Fibroblast of skin of abdomen (primary cell): ENCODE measurements at places on chromosomes 6 and 20.

- no peak for DNase-seq
Measured at GRCh38 chr20:22353586-22353985, 230.8 kb downstream of the FOXA2 start.

GRCh38 chr6:41680182-41680965 lies 42.1 kb downstream of the MDFI start:
- no peak for DNase-seq

- no peak for DNase-seq
Measured at GRCh38 chr6:158662607-158662953, 12.7 kb downstream of the SYTL3 start.

- no peak for DNase-seq
Measured at GRCh38 chr6:135073756-135074393, 19.3 kb upstream of the HBS1L start.

DNA sequence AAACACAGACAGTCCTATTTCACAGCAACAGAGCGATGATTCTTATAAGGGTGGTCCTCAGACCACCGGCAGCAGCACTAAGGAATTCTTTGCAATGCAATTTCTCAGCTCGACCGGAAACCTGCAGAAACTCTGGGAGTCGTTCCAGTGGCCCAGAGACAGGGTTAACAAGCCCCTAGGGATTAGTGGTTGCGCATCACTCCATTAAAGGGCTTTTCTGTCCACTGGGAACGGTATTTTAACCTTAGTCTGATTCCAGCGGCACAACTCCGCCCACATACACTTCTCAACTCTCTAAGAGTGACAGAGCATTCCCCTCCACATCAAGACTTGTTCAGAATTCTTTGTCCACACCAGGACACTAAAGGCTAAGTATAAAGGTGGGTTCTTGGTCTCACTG lies 341.5 kb downstream of the TFAP2A start:
- DNase-seq = no peak
